Activated CD4-positive, alpha-beta T cell treated with anti-CD3 and anti-CD28 coated beads, Interleukin-2, Interleukin-6, amounts not matched to agents 100 ng/mL and 50 ng/mL, durations not matched to agents 16 hours and 8 hours (primary cell): ENCODE measurements at places on chromosomes 2 and 18.

DNA sequence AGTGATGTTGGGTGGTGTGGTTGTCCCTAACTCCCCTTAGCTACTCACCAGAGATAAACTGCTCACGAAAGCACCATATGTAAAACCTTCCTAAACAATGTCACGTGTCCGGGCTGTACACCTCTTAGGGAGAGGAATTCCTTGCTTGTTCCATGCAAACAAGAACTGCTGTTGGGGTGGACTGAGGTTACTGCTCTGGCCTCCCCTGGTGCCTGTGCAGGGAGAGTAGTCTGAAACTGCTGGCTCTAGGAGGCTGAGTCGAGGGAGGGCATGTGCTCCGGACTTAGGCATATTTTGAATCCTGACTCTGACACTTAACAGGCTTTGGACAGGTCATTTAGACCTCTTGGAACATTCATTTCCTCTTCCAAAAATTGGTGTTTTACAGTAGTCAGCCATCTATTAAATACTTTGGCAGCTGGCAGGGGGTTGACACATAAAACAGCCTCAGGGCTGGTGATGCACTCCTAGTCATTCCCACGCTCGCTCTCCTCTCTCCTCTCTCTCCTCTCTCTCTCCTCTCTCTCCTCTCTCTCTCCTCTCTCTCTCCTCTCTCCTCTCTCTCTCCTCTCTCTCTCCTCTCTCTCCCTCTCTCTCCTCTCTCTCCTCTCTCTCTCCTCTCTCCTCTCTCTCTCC, 10.6 kb downstream of the THNSL2 start:
- no peak for DNase-seq

DNA sequence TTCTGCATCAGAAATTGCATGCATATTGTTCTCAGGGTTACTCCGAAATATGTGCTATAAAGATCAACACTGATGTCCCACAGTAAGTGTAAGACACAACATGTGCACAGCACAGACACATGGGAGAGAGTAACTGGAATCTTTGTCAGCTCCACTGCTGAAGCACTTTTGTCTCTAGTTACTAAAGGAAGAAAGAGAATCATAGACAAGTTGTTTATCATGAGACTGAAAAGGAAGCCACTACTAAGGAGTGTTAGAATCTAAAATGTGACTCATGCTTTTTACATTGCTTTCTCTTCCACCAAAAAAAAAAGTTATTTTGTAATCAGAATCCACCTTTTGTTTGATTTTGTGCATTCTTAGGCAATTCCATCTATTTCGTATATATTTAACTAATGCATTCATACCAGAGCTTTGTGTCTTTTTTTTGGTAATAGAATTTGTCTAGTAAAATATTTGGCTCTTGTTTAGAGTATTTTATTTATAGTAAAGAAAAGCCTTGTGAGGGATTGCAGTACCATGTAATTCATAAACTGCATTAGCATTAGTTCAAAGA, 502.4 kb downstream of the FBXO15 start:
- no peak for DNase-seq

GRCh38 chr2:12737738-12738485, 21.2 kb downstream of the TRIB2 start:
- DNase-seq, result no peak

DNA sequence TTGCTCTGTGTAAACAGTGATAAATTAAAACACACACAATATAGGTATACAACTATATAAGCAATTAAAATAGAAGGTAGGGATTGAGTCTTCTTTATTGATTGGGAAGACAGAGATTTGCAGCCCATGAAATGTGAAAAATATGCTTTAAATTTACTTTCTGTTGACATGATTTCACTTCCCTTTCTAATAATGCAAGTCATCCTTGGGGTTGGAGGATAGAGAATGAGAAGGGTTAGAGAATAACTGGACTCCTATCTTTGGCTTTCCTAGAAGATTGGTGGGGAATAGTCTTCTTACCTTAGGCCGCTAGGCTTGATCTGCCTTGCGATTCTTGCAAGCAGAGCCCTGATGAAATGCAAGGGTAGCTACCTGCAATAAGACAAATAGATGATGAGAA, 339.8 kb downstream of the NYAP2 start:
- DNase-seq, result no peak

DNA sequence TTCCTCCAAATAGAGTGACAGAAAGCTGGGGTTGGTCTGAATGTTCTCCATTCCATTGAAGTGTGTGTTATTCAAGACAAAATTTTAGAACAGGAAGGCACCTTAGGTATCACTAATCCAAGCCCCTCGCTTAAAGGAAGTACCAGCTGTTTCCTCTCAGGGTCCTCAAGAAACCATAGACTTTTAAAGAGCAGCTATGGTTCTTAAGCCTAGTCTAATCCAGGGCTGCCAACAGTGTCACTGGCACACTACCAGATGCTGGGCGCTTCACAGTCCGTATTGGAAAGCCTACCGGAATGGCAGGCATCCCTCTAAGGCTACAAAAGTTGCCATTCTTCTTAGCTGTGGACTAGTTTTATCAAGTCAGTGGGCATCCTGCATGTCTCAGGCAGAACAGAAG, 1.9 kb downstream of the NEMP2 start:
- no peak for DNase-seq
